ENCODE measurements at places on chromosomes 5 and 9.
A peak's percentile ranks its signal among the peaks of the same experiment; 100 is the strongest.

GRCh38 chr9:118568704-118569103 is 800.5 kb downstream of the BRINP1 start:
- no peak for DNase-seq

DNA sequence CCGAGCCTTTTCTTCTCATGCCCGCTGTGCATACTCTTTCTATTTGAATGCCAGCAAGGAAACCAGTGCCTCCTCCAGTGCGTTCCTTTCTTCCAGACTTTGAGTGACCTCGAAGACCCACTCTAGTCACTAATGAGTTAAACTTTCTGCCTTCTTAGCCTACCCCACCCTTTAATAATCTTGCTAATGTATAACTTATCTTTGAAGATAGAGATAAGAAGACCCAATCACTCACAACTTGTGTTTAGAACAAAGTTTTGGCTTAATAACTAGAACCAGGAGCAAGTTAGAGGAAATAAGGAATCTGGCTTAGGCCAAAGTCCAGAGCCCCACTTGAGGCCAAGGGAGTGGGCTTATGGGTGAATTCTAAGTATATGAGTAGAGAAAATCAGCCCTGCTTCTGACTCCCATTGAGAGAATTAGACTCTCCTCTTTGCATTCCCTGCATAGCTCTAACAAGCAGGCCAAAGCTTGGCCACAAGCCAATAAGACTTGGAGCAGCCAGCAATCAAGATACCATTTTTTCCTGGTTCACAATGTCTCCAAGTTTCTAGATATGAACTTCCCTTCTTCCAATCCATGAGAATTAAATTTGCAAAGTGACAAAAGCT is 181.5 kb upstream of the PIK3R1 start:
- DNase-seq = peak; percentile 50

DNA sequence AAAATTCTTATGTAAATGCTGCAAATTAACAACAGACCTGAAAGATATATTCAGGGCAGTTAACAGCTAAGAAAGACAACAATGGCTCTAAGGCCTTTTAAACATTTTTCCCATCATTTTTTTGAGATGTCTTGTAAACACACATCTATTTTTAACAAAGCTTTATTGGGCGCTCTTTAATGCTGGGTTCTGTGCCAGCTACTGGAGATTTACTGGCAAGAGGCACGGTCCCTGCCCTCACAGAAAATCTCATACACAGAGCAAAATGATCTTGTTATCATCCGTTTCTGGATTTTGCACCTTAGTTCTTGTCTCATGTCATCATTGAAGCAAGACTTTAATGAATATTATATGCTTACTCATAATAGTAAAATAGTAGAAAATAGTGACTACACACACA is 1022.3 kb upstream of the WWC1 start:
- DNase-seq = no peak

DNA sequence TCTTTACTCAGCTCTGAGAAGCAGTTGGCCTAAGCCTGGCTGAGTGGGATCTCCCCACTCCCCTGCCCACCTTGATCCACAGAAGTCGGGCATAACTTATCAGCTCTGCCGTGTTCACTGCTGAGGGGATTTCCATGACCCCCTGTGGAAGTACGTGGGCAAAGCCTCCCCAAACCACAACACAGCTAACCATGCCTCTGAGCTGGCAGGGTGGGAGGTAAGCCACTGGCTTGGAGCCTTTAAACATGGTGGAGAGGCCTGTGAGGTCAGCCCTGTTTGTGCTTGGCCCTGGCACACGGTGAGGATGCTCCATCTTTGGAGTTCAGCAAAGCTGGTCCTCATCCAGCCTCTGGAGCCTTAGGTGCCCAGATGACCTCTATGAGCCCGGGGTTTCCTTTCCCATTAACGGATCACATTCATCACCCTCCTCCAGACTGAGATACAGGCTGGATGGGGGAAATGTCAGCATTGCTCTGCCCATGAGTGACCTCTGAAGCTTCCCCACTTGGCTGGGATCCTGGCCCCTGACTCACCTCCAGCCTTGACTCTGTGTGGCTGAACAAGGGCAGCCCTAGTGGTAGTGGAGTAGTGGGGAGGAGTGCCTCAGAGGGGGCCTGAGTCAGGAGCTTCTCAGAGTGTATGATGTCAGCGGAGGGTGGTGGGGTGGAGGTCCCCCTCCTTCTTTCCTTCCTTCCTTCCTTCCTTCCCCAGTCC is 6.2 kb downstream of the PDLIM4 start:
- DNase-seq = no peak

DNA sequence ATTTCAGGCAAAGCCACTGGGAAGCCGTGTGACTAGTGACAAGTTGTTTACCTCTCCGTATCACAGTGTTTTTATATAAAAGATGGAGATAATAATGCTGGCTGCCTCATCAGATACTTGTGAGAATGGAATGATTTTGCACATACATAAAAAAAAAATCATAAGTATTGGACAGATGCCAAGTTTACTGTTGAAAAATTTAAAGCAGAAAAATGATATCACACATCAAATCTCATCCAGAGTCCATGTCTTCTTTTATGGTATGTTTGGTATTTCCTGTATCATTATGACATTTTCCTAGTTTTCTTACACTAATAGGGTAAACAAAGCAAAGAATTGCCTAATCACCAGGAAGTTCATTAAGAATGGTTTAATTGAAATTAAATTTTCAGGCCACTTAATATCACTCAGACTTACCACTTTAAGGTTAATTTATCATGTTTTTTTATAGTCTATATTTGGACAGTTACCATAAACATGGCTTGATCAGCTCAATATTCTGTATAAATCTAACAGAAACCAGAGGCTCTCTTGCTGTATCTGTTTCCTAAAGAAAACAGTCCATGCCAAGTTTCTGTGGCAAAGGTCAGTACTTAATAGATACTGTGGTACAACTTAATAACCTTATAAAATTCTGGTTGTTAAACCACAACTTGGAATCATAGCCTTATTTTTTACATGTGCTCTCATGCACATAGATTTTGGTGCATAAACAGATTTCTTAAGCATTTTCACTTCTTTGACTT is 656.5 kb upstream of the RIOK2 start:
- DNase-seq = no peak

- no peak for DNase-seq
Observed at GRCh38 chr9:127522727-127523126, 71.4 kb downstream of the LRSAM1 start.

- DNase-seq = no peak
Observed at GRCh38 chr5:60806591-60807243, 37.4 kb downstream of the ELOVL7 start.

- no peak for DNase-seq
Observed at GRCh38 chr5:124263680-124264491, 482.6 kb downstream of the ZNF608 start.

- peak; percentile 96 for DNase-seq
Observed at GRCh38 chr5:10761185-10761932, at the start of gene DAP. TSS of gene DAP (minus strand) at chr5:10761234. CDS start at chr5:10761068, 166 bp downstream.

DNA sequence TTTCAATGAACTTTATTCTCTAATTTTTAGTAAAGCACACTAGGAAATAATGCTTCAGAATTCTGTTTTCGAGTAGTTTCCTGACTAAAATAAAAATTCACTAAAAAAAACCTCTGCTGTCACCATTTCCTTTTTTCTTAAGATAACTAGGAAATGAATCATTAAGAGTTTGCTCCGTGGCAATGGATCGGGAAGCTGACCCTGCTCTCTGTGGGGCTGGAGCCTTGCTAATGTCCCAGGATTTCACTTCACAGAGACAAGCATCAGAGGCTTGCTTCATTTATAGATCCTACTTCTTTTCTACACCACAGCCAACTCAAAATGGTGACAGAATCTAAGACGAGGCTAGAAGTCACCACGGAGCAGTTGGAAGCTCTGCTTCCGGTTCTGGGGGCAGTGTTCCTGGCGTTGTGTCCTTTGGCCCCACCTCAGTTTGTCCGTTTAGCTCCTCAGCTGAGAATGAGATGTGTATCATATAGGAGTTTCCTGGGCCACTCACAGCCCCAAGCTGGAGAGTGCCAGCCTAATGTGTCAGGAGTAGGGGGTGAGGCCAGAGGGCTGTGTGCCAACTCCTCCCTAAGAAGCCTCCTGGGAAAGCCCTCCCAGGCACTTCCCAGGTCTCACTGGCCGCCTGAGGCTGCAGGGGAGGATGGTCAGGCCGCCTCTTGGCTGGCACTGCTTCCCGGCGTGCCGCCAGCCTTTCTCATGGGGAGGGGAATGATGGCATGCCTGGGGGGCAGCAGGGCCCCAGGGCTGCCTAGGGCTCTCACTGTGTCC is 19.6 kb downstream of the TENT4A start:
- DNase-seq = no peak

GRCh38 chr5:116573702-116574366 is 789 bp downstream of the SEMA6A start:
- DNase-seq = no peak

DNA sequence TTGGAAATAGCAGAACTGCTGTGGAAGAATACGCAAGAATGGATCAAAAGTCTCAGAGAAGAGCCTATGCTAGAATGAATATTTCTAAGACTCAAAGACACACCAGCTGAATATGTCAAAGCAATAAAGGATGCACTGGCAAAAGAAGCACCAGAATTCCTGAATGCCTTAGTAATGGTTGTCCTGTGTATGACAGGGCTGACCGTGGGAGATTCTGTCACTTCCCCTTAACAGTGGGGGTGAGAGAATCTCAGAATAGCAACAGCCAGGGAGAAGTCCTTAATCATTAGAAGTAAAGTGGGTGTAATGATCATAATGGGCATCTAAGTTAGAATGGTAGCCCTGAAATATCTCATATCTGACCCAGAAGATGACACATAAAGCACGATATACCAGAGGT is 14.6 kb upstream of the PRR16 start:
- no peak for DNase-seq

- peak; percentile 94 for DNase-seq
Observed at GRCh38 chr5:178279723-178280438, 47.3 kb upstream of the PHYKPL start.

DNA sequence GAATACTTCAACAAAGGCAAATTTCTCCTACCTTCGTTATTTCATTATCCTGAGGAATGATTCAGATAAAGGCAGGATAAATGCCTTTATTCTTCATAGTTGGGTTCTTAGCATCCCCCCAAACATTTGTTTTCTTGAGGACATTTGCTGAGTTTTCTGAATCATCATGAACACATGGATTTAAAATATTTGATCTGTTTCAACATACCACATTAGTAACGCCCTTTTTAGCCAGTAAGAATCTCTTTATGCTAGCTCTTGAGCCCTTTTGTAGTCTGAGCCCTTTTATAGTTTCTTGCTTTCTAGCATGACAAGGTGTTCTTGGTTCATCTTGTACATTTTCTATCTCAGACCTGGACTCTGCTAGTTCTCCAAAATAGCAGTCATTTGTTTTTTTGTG is 27.9 kb downstream of the SKIC3 start:
- no peak for DNase-seq

GRCh38 chr5:96320797-96321196 is 112.3 kb downstream of the PCSK1 start:
- DNase-seq = no peak

DNA sequence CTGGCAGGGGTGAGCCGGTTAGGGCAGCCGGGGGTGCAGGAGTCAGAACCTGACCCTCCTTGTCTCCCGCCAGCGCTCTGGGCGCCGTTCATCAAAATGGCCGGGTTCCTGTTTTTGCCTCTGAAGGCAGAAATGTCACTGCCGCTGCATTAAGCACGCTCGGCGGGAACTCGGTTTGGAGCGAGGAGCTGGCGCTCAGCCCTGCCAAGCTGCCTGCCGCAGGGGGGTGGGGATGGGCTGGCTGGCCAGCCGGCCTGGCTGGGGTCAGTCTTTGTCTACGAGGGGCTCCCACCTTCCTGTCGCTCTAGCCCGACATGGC is 63.7 kb downstream of the CXXC5 start:
- DNase-seq = no peak

DNA sequence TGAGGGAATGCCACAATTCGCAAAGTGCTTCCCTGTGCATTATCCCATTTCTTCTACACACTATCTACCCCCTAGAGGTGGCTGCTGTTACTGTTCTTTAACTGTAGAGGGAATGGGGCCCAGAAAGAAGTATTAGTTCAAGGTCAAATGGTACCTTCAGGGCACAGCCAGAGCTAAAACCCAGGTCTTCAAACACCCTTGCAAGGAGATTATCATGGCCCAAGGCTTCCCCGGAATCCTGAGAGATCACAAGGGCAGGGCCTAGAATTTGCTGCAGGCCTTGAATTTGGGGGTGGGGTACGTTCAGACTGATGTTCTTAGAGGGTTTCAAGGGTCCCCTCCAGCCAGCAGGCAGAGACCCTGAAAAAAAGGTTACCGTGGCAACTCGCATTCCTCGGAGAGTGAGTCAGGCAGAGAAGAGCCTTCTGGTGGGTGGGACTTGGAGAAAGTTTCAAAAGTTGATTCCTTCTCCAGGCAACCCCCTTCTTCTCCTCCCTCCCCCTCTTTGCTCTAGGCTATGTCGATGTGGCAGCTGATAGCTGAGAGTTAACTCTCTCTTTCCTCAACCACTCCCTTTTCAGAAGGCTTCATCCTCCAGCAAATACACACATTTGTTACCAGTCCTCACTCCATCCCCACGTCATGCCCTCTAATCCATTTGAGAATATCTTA is 1.9 kb downstream of the SPARC start:
- no peak for DNase-seq

DNA sequence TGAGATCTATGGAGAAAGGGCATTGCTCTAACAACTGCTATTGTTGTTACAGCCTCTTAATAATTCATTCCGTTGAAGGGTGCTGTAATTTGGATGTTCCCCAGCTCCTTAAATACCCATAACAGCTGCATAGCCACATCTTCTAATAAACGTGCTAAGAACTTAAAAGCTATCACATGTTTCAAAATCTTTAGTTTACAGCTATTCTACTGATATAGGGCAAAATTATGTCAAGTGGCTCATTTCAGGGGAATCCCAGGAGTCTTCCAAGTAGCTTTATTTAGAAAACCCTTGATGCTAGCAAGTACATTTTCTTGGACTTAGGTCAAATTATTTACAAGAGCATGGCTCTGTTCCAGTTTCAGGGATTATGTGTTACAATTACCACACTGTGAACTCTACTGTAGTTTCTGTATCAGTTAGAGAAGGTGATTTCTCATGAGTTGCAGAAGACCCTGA is 990.4 kb upstream of the ACO1 start:
- no peak for DNase-seq

DNA sequence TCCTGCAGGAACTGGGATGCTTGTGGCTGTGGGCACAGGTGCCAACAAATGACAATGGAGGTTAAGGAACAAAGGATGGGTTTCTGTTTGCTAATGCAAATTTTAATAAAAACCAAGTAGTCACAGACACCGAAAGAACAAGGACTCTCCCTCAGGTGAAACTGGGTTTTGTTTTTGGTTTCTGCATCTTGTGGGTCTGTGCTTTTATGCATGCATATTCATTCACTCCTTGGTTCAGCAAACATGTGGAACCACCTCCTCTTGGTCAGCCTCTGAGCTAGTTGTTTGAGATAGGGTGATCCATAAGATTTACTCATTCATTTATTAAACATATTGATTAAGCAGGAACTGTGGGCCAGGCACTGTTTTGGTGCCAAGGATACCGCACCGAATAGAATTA is 381.9 kb downstream of the CDK5RAP2 start:
- DNase-seq = no peak

GRCh38 chr5:76805821-76806505 is 12.9 kb upstream of the F2RL1 start:
- no peak for DNase-seq
